ENCODE measurements at places on chromosomes 3 and 15.

DNA sequence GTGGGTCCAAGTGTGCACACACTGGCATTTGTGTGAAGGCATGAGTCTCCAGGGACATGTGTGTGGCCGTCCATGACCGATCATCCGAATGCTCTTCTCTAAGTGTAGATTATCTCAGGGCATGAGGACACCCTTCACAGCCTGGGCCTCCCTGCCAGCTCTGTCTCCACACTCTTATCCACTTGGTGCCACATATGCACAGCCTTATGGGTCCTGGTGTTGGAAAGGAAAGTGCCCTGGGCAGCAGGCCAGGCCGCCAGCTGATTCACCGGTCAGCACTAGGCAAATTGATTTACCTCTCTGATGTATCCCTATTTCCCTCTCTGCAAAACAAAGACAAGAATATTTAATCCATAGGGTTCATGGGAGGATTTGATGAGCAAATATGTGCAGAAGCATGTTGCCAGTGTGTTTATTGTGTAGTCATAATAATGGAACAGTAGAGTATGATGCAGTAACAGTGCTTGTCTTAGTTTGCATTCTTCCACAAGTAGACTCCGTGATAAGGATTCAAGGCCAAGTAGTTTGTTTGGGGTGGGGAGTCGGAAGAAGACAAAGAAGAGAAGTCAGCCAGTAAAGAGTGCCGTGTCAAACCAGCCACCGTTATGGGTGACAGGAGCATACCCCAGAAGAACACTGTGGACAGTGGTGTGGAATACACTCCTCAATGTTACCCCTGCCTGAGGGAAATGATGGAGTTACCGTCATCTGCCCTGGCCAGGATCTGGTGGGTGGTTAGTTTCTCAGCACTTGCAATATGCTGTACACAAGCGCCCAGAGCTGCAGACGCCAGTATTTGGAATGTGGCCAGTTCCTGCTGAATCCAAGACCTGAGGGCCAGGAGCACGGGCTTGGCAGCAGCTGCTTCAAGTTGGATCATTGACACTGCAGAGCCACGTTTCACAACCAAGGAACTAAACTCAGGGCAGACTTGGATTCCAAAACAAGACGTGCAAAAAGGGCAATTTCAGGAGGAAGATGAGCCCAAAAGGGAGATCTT is 85.1 kb downstream of the MTHFS start:
- peak; percentile 91 for DNase-seq

DNA sequence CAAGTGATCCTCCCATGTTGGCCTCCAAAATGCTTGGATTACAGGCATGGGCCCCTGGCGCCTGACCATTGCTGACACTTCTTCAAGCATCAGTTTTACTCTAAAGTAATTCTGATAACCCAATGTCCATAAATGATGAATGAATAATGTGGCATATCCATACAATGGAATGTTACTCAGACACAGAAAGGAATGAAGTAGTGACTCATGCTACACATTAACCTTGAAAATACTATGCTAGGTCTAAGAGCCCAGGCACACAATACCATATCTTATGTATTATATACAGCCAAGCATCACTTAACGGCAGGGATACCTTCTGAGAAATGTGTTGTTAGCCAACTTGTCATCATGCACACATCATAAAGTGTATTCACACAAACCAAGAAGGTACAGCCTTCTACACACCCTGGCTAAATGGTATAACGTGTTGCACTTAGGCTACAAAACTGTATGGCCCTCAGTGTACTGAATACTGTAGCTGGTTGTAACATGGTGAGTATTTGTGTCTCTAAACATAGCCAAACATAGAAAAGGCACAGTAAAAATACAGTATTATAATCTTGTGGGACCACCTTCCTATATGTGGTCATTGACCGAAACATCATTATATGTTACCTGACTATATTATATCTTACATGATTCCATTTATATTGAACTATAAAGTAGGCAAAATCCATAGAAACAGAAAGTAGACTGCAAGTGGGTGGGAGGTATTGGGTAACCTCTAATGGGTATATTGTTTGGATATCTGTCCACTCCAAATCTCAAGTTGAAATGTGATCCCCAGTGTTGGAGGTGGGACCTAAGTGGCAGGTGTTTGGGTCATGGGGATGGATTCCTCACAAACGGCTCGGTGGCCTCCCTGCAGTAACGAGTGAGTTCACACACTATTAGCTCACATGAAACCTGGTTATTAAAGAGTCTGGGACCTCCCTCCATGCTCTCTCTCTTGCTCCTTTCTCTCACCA is 31.4 kb downstream of the MKRN2 start:
- DNase-seq: no peak

DNA sequence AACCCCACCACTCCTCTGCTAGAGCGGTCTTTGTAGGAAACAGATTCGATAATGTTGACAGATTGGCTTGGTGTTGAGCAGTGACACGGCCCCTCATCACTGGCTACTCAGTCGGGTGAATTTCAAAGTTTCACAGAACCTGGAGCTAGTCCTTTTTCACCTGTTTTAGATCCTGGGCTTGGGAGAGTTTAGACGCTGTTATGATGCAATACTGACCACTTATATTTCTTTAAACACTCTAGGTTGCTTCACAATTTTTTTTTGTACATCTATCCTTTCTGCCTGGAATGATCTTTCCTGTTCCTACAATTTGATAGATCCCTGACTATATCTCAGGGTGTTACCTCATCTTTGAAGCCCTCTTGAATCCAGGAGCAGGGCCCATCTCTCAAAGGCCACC is 97.1 kb upstream of the ATP10A start:
- no peak for DNase-seq

DNA sequence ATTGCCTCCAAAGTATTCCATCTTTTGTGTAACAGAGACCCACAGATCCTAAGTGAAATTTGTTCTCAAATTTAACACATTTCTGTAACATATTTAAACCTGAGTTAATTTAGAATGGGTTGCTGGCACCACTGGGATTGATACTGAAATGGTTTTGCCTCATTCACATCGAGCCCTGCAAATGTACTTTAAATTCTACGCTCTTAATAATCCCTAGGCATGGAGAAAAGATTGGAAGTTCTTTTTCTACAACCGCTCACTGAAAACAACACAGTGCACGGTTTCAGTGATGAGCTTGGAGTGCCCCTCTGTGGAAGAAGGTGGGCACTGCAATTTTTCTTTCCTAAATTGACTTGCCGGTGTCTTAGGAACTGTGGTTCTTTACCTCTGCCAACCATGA is 109.9 kb upstream of the ATP11B start:
- DNase-seq: peak; percentile 81

- no peak for DNase-seq
These were observed 54.9 kb upstream of the COL6A6 start for GRCh38 chr3:130462089-130462488.

GRCh38 chr3:42569593-42570142 is 12.1 kb downstream of the SEC22C start:
- no peak for DNase-seq

DNA sequence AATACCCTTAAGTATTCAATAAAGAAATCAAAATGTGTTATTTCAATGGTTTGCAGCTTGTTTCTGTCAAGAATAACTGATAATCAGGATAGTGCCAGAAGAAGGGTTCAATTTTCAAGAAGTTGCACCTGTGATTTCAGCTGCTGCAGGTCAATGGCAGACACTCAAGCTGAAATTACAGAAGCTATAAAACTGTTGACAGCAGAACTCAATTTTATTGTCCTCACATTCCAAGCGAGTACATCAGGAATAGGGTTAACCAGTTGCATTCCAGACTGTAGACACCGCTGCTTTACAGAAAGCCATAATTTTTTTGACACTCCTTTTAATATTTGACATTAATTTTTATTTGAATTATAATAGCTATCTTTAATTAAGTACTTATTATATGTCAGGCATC is 364.1 kb downstream of the CGGBP1 start:
- DNase-seq: no peak

DNA sequence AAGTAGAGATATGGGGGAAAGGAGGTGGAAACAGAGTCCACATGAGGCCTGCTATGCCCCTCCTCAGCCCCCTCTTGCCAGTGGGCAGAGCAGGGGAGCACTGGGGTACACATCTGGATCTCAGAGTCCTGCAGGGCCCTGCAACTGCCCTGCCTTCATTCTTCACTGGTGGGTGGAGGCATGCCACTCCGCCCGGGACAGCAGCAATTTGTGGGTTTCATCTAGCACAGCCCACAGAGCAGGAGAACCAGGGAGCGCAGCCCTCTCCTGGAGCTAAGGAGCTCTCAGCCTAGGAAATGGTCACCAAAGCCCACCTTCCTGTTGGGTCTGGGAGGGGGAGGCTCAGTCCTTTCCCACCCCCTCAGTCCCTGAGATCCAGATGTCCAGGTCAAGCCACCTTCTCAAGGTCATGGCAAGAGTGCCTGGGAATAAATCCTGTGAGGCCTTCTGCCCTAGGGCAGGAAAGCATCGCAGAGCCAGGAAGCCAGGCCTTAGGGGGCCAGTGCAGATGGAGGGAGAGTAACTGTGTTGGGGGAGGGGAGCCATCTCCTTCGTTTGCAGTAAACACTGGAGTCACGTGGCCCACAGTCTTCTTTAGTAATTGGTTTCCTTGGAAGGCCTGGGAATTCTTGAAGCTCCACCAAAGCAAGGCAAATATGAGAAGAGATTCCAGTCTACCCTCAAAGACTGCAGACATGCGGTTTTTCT is 31.0 kb downstream of the ANP32A start:
- no peak for DNase-seq

DNA sequence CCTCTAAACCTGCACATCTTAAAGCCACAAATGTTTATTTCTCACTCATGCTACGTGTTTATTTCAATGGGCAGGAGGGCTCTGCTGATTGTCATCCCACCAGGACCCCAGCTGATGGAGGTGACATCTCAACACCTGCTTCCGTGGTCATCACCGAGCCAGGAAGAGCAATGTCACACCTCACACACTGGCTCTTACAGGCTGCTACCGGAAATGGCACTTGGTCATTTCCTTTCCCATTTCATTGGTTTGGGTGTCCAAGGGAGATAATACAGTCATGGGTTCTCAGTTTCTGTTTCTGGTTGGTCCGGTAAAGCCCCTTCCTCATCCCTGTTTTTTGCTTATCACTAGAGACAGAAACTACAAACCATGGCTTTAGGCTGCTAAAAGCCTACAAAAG is 41.9 kb downstream of the ABHD2 start:
- no peak for DNase-seq

DNA sequence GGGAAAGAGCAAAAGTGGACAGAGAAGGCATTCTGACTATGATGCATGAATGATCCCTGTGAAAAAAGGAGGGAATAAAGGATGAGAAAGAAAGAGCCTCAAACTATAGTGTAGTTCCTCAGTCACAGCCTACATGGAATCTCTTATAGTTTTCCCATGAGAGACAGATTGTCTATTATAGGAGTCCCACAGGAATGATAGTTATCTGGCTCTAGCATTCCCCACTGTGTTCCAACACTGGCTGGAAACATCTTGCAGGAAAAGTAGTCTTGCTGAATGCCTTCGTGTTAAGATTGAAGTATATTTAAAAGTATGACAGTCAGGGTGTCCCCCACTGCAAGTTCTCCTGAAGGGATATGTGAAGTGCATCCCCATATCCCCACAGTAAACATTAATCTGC is 641.5 kb upstream of the NECTIN3 start:
- DNase-seq: no peak

- DNase-seq: no peak
These were observed 54.9 kb downstream of the CCNL1 start for GRCh38 chr3:157104928-157105652.

- DNase-seq: no peak
These were observed 55.0 kb upstream of the SI start for GRCh38 chr3:165133188-165133899.

GRCh38 chr3:189001559-189001958 is 170.2 kb upstream of the TPRG1 start:
- DNase-seq: no peak
